GM23338 (cell line): ENCODE measurements at places on chromosomes 12 and 14.
A peak's percentile ranks its signal among the peaks of the same experiment; 100 is the strongest.

DNA sequence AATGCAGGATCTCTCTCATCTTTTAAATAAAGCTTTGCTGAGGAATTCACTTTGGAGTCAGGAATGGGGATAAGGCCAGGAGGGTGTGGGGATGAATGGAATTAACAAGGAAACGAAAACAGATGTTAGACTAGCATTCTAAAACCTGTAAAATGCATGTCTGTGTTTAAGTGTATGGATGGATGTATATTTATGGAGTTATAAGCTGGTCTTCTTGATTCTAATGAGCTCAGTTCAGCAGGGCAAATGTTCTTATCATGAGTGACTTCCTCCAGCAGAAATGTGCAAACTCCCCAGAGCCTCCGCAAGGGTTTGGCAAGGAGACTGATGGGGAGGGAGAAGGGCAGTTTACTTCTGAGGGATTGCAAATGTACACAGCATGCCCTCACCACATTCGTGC is 149.1 kb downstream of the NTF3 start:
- DNase-seq = no peak

DNA sequence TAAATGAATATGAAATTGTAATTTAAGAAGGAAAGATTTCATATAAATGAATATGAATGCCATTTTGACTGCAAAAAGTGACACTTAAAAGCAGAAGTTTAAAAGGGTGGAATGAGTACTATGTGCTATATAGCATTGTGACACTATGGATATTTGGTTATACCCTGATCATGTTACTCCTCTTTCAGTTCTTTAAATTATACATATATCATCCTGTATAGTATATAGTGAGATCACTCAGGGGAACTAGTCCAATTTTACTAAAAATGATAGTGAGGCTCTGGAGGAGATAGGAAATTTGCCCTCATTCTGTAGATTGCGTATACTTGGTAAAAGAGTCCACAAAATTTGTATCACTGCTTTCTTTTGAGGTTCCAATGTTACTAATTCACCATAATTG is 155.7 kb upstream of the BTG1 start:
- DNase-seq = no peak

GRCh38 chr12:59085690-59086089 is 165.4 kb upstream of the LRIG3 start:
- DNase-seq = no peak

GRCh38 chr12:21881965-21882364 is 59.3 kb downstream of the ABCC9 start:
- DNase-seq = no peak

DNA sequence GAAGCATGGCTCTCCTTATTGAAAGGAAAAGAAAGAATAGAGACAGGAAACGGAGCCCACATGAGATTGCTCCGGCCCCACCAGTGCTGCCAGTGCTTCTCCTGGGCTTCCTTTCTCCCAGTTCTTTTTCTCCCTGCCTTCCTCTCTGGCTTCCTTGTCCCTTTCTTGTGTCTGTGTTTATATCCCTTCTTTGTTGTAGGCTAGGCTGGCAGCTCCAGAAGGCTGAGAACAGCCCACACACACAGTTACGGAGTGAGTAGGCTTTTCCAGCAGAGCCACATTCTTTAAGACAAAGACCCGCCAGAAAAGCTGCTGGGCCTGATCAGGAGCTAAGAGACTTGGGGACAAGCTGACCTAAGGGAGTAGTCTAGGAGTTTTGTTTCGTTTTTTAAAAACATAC is 13.0 kb downstream of the CIPC start:
- peak; percentile 92 for DNase-seq

DNA sequence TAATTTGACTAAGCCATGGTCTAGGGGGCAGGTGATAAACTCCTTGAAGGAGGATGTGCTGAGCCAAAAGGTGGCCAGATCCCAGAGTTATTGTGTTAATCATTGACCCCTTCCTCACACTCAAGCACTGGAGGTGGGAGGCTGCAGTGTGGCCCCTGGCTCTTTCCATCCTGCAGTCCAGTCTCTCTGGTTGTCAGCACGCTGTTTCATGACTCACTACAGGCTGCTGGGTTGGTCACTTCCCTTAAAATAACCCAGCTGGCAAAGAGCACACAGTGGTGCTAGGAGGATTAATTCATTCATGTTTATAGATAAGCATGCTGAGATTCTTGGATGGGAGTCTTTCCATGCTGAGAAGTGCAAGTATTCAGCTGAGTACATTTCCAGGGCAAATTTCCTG is 228.9 kb downstream of the ANO2 start:
- DNase-seq = no peak

DNA sequence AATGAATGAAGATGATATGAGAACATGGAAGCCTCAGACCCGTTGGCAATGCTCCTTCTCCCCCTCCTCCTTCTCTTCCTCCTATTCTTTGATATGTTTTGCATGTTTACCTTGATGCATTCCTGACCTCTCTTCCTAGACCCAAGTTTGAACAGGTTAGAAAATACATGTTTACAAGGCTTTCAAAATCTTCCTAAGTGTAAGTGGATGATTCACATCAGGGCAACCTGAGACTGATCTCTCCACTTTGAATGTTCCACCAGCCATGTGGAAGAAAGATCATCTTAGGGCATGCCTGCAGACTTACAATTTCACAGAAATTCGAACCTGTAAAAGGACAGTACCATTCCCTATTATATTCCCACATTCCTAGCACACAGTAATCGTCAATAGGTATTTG is 18.0 kb upstream of the LDHB start:
- no peak for DNase-seq
